ENCODE measurements at places on chromosomes 11 and 22. TPM values are rescaled to one million over a fixed set of nuclear protein-coding genes. Genes with fewer than 3 reads are reported as not detected.

The ARHGAP32 gene
- total RNA-seq = 20.6 TPM

The OR4D5 gene
- total RNA-seq = not detected

- no peak for DNase-seq
Observed at GRCh38 chr11:134150195-134150903, 73.4 kb downstream of the NCAPD3 start.

GRCh38 chr11:48263423-48263911, at the start of gene OR4X1:
Gene OR4X1 (plus strand): TSS chr11:48263861. CDS start chr11:48263861, 0 bp downstream.
- DNase-seq = no peak

DNA sequence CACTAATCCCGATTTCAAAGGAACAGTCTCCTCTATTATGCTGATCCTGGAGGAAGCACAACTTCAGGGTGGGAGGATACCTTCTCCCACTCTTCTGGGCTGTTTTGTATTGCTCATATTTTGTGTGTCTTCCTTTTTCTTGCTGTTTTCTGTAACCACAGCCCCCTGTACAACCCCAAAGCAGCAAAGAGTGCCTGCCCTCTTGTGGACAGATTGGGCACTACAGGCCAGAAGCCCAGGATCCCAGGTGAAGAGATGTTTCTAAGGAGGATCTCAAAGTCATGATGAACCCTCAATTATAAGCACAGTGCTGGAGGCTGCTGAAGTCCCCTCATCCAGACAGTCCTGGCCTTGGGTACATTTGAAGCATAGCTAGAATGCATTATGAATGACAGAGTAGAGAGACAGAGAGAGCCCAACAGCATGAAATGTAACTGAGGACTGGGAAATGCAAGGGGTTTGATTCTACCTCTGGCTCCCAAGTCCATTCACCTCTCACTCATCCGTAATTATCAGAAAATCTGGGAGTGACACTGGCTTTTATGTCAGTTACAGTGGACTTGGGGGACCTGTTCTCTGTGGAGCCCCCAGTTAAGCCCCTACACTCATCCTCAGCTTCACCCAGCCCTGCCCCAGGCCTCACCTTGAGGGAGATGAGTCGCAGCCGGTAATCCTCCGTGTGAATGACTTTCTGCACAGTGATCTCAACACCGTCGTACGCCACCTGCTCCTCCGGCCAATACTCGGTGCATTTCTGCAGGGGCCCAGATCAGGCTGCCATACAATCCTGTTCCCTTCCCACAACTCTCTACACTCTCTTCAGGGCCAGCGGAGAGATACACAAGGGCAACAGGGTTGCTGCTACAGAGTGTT, 6.2 kb upstream of the IGSF22 start:
- DNase-seq = peak; percentile 12

Data from astrocyte (in vitro differentiated cells and primary cell).